ENCODE measurements at places on chromosomes 1 and 21. TPM values are rescaled to one million over a fixed set of nuclear protein-coding genes. Genes with fewer than 3 reads are reported as not detected.

PCNX2 gene
- 11.9 TPM for total RNA-seq

KIF26B gene
- total RNA-seq = 0.16 TPM

RAB3B gene
- total RNA-seq = 5.5 TPM

TNFSF18 gene
- total RNA-seq = not detected

TMEM52 gene
- total RNA-seq = 0.39 TPM

AADACL4 gene
- not detected for total RNA-seq

ZNF683 gene
- total RNA-seq = not detected

CFAP141 gene
- not detected for total RNA-seq

SLAMF1 gene
- total RNA-seq = not detected

CCDC30 gene
- total RNA-seq = 0.59 TPM

RGS8 gene
- total RNA-seq = not detected

TEDDM1 gene
- not detected for total RNA-seq

MTARC1 gene
- total RNA-seq = 11.3 TPM

HAO2 gene
- total RNA-seq = not detected
